ENCODE measurements at places on chromosomes 4 and X. TPM values are rescaled to one million over a fixed set of nuclear protein-coding genes. Genes with fewer than 3 reads are reported as not detected.

The ARMCX4 gene
- 4.2 TPM for total RNA-seq

The GAGE12F gene
- total RNA-seq = not detected

The SYP gene
- total RNA-seq = under 0.01 TPM

The PCYT1B gene
- total RNA-seq = under 0.01 TPM

DNA sequence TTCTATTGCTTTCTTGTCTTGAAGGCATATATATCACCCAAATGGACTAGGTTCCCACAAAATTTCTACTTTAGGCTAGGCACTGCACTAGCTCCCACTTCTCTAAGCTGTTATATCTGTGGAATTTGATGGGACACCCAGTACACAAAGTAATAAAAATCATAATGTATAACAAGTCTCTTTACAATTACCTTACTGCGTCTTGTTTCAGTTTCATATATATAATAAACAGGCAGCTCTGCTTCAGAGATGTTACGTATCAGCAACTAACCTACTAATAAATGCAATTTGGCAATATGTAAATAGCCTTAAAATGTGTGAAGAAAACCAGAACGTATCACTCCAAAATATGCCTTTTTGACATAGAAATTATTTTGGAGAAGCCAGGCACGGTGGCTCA, 42.0 kb upstream of the UGDH start:
- no peak for DNase-seq

- DNase-seq = no peak
These were observed 17.7 kb downstream of the MRFAP1 start for GRCh38 chr4:6658209-6658595.

- no peak for DNase-seq
These were observed 54.6 kb downstream of the ARAP2 start for GRCh38 chr4:36189511-36190226.

- no peak for DNase-seq
These were observed 6.5 kb downstream of the SPP1 start for GRCh38 chr4:87982036-87982435.
